Stimulated activated CD4-positive, alpha-beta T cell treated with anti-CD3 and anti-CD28 coated beads, Interleukin-15, amount 100 ng/mL, for 24 hours (primary cell): ENCODE measurements at places on chromosomes 4 and X.

GRCh38 chr4:137212601-137213000, 319.7 kb downstream of the PCDH18 start:
- DNase-seq = no peak

- no peak for DNase-seq
These were observed 79.8 kb downstream of the NYX start for GRCh38 chrX:41526925-41527324.

DNA sequence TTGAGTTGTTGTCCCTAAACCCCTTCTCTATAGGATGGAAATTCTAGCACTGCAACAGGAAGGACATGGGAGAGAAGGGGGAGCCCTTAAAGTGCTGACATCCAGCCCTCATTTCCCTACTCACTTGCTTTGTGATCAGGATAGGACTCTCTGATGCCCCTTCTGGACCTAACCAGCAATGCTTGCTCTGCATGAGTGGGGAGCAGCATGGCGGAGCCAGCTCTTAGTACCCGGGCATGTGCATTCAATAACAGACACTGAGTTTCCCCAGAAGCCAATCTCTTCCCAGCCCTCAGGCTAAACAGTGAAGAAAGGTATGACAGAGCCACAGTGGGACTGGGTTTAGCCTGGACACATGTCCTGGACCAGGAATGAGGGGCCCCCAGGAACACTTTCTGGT, 14.0 kb downstream of the SOD3 start:
- DNase-seq = no peak

- DNase-seq = no peak
These were observed 353.9 kb downstream of the GPAT3 start for GRCh38 chr4:83889802-83890201.

DNA sequence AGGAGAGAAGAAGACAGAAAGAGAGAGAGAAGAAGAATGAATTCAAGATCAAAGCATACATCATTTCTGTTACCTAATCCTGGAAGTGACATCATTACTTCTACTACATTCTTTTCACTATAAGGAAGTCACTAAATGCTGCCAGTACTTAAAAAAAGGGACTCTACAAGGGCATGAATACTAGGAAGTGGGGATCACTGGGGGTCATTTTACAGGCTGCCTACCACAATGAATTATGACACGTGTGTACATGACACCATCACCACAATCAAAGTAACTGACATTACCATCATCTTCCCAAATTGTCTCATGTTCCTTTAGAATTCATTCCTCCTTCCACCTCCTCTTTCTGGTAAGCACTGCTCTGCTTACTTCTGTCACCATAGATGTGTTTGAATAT, 227.0 kb downstream of the CPE start:
- no peak for DNase-seq
